ENCODE measurements at places on chromosomes 12 and 14.

DNA sequence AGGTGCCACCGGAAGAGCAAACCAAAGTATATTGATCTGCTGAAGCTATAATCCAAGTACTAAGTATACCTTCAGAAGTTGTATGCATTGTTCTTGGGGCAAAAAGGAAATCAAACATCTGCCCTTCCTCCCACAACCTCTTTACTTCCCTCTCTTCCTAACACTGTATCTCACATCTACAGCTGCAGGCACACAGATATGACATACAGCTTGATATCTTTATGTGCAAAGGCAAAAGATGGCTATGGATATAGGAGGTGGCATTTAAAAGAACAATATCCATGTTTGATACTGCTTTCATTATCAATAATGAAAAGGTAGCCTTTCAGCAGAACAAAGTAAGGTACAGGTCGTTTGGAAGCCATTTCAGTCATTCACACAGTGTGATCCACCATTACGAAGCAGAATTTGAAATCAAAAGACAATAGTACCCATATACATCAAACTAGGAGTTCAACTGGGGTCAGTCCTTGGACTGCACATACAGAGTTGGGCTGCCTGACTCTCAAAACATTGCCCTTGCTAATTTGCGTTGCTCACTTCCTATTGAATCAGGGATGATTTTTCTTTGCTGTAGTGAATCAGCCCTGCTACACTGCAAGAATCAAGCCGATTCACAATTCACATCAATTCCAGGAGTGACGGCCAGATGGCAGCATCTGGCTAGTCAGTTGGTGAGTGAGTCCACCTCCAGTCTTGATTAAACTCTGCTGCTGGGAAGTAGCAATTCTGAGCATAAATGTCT lies 8.9 kb downstream of the ANG start:
- DNase-seq: no peak

DNA sequence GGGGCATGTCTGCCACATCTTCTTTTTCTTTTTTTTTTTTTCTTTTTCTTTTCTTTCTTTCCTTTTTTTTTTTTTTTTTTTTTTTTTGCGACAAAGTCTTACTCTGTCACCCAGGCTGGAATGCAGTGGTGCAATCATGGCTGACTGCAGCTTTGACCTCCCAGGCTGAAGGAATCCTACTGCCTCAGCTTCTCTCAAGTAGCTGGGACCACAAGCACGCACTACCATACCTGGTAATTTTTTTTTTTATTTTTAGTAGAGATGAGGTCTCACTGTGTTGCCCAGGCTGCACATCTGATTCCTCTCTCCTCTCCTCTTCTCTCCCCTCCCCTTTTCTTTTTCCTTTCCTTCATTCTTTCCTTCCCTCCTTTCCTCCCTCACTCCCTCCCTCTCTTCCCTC lies 18.5 kb downstream of the SLC15A5 start:
- DNase-seq: no peak

DNA sequence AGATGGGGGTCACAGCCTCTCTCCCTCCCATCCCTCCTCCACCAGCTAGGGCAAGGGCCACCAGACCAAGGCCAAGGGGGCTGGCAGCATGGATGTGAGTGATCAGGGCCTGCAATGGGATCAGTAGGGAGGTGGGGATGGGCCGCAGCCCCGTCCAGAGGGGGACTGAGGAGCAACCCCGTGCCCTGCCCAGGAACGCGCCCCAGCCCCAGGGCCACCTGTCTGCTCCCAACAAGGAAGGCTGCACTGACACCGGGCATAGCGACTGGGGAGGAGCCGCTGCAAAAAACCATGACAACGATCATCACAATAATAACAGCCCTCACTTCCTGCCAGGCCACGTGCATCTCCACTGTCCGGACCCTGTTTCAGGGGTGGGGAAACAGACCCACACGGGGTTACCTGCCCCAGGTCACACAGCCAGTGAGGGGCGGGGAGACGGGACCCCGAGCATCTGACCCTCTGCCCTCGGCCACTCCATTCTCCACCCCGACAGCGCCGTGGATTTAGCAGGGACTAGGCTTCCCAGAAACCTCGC lies 24.3 kb downstream of the NCOR2 start:
- no peak for DNase-seq

GRCh38 chr12:6367969-6368892 lies 7.1 kb downstream of the SCNN1A start:
- DNase-seq: no peak

DNA sequence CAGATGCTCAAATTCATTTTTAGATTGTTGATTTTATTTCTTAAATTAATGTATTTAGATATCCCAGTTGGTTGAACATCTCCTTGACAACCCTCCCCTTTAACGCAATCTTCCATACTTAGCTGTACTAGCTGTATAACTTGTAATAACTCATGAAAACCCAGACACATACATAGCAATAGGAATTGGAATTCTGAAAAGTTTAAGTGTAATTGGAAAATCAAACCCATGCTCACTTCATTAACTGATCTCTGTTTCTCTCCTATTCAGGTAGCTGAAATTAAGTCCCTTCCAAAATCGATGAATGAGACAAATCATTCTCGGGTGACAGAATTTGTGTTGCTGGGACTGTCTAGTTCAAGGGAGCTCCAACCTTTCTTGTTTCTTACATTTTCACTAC lies at the start of gene OR4K15:
OR4K15 (plus strand) TSS at position 301 of the 400 bp plus-strand sequence; CDS start at position 301, 0 bp downstream.
- DNase-seq: no peak

DNA sequence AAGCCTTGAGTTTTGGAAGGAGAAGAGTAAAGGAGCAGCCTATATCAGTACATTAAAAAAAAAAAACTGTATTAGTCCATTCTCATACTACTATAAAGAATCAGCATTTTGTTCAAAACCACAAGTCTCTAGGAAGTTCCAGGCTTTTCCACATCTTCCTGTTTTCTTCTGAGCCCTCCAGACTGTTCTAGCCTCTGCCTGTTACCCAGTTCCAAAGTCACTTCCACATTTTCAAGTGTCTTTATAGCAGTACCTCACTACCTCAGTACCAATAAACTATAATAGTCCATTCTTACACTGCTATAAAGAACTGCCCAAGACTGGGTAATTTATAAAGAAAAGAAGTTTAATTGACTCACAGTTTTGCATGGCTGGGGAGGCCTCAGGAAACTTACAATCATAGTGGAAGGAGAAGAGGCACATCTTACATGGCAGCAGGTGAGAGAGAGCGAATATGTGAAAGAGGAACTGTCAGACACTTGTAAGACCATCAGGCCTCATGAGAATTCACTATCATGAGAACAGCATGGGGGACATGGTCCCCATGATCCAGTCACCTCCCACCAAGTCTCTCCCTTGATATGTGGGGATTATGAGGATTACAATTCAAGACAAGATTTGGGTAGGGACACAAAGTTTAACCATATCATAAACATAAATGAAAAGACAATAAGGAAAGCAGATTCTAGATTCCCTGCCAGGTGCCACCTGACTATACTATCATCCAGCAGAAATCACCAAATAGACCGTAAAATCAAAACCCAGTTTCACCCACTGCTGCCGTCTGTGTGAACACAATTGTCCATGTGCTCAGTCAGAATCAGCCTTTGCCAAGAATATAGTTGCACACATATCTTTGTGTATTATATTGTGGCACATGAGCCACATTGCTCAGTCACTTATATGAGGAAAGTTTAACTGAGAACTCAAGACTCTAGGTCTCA lies 27.8 kb downstream of the TOGARAM1 start:
- DNase-seq: no peak

- no peak for DNase-seq
These were observed 12.7 kb downstream of the AGAP2 start for GRCh38 chr12:57725851-57726150.

Data from HuH-7.5 (cell line).